ENCODE measurements at places on chromosomes 3 and 15. TPM values are rescaled to one million over a fixed set of nuclear protein-coding genes. Genes with fewer than 3 reads are reported as not detected.

The RETNLB gene
- not detected for polyA plus RNA-seq

The CPA3 gene
- polyA plus RNA-seq = not detected

The APH1B gene
- polyA plus RNA-seq = 25.9 TPM

The HEMK1 gene
- 0.97 TPM for polyA plus RNA-seq

The PLXNA1 gene
- 0.31 TPM for polyA plus RNA-seq

The TRH gene
- not detected for polyA plus RNA-seq

The PLSCR5 gene
- polyA plus RNA-seq = not detected

The SAMMSON gene
- not detected for polyA plus RNA-seq

The MST1R gene
- not detected for polyA plus RNA-seq

The KLHDC8B gene
- 3.0 TPM for polyA plus RNA-seq

The ITIH3 gene
- polyA plus RNA-seq = not detected

The TTLL13 gene
- 0.31 TPM for polyA plus RNA-seq

The TM6SF1 gene
- 393 TPM for polyA plus RNA-seq

The ATP10A gene
- 0.11 TPM for polyA plus RNA-seq

The RASGRP1 gene
- polyA plus RNA-seq = 12.9 TPM

The DNAJC17 gene
- polyA plus RNA-seq = 11.7 TPM

The THAP10 gene
- 16.7 TPM for polyA plus RNA-seq

The EPHA3 gene
- 3.9 TPM for polyA plus RNA-seq

The FGD5 gene
- 0.09 TPM for polyA plus RNA-seq

The HES1 gene
- 8.4 TPM for polyA plus RNA-seq

The IL16 gene
- 1.5 TPM for polyA plus RNA-seq

The PLA1A gene
- polyA plus RNA-seq = not detected

The SERINC4 gene
- not detected for polyA plus RNA-seq

The ATP13A5 gene
- not detected for polyA plus RNA-seq

The OSTN gene
- 1.7 TPM for polyA plus RNA-seq

The GP5 gene
- polyA plus RNA-seq = not detected

The ATP2B2 gene
- polyA plus RNA-seq = 357 TPM

The GADL1 gene
- not detected for polyA plus RNA-seq

The B2M gene
- polyA plus RNA-seq = 3,416 TPM

The NPAP1 gene
- polyA plus RNA-seq = 0.47 TPM

The CHL1 gene
- polyA plus RNA-seq = 62.3 TPM

The BLOC1S6 gene
- 23.3 TPM for polyA plus RNA-seq

The DCLK3 gene
- not detected for polyA plus RNA-seq

The UBAP1L gene
- polyA plus RNA-seq = 2.7 TPM

The CCR1 gene
- not detected for polyA plus RNA-seq

The CAPN7 gene
- polyA plus RNA-seq = 15.4 TPM

The TAGLN3 gene
- polyA plus RNA-seq = 15.0 TPM

The POMGNT2 gene
- polyA plus RNA-seq = 14.3 TPM

The TBC1D21 gene
- polyA plus RNA-seq = not detected

The ZWILCH gene
- polyA plus RNA-seq = 52.3 TPM

The ASB14 gene
- 0.13 TPM for polyA plus RNA-seq

The SIDT1 gene
- 4.6 TPM for polyA plus RNA-seq

The TFG gene
- polyA plus RNA-seq = 149 TPM

The CIB1 gene
- 7.2 TPM for polyA plus RNA-seq

The C3orf70 gene
- polyA plus RNA-seq = 4.6 TPM

The IMPG2 gene
- 0.05 TPM for polyA plus RNA-seq

Measured in Purkinje cell (primary cell).